ENCODE measurements at places on chromosomes 4 and X.

- DNase-seq = no peak
These were observed 29.8 kb upstream of the H2AZ1 start for GRCh38 chr4:99979872-99980271.

GRCh38 chr4:98996056-98996764, 689 bp downstream of the METAP1 start:
- peak; percentile 30 for DNase-seq

DNA sequence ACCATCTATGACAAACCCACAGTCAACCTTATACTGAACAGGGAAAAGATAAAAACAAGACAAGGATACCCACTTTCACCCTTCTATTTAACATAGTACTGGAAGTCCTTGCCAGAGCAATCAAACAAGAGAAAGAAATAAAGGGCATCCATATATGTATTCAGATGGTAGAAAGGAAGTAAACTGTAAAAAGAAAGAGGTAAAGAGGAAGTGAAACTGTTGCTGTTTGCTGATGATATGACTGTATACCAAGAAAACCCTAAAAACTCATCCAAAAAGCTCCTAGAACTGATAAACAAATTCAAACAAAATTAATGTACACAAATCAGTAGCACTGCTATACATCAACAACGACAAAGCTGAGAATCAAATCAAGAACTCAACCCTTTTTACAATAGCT, 538.7 kb upstream of the PABPC4L start:
- DNase-seq = no peak

- peak; percentile 14 for DNase-seq
These were observed 21.0 kb upstream of the TMSB15B start for GRCh38 chrX:103941201-103941975.

DNA sequence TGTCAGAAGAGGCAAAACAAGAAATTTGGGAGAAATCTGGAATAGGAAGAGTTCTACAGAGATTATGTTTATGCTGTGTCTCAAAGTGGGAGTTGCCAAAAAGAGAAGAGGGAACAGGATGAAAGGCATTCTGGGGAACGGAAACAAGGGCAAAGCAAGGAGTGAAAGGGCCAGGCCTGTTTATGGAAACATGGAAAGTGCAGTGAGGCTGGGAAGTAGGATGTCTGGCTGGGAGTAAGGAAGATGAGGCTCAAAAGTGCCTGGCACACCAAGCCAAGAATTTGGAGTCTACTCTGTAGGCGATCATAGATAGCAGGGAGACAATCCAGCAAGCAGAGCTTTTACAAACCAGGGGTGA, 1.8 kb upstream of the CUL4B start:
- DNase-seq = no peak

DNA sequence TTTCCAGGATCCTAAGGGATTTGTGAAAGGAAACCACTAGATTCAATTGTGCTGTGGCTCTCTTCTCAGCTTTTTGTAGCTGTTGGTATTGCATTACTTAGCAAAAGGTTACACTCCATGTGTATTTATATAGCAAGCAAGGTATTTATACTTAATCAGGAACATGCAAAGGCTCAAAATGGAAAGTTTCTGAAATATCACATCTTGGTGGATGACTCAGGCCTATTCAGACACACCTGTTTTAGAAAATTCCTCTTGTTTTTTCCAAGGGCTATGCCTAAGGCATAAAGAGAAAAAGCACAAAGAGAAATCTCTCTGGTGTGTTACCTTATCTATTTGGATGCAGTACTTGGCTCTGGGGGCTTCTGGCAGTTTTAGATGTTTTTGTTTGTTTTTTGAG, 144.4 kb upstream of the GALNT7 start:
- DNase-seq = no peak

- peak; percentile 60 for DNase-seq
These were observed 98.4 kb downstream of the ZNF827 start for GRCh38 chr4:145840162-145840768.

DNA sequence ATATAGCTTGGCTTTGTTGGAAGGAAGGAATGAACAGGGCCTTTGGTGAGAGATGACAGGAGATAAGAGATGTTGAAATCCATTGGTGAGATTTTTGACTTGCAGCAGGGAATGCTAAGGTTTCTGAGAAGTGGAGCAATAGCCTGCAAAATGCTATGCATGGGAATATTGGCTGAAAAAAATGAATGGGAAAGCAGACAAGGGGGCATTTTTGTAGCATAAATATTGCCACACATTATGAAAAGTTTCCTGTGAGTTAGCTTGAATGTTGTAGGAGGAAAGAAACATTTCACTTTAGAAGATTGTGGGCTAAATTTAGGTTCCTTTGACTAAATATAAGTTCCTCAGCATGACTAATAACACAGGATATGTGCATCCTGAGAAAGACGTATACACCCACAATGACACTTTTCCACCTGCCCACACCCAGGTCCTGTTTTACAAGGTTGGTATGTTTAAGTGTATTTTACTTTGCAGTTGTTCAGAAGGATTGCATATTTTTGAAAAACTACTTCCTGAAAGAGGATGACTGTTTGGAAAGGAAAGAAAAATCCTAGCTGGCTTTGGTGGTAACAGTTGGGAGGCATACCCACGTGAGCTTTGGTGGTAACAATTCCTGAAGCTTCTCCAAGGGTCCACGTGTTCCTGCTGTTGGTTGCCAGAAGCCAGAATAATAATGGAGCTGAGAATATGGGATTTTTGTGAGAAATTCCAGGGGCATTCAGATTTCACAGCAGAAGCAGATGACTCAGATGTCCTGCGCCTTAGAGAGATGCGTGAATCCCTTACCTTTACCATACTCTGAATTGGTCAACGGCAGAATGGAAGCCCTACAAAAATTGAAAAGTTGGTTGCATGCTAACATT, 28.5 kb downstream of the PHEX start:
- DNase-seq = peak; percentile 51

DNA sequence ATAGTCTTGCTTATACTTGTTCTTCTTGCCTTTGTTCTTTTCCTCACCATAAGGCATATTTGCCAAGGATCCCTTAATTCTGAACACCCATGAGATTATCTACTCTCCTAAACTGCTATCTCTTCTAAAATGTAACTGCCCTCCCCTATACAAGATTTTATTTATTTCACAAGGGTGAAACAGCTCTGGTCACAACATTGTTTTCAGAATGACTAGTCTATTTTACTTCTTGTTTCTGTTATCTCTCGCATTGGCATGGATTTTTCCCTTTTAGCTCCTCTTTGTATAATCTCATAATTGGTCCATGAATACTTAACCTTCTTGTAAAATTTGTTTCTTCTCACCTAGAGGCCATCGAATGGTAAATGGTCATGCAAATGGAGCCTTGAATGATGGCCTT, 17.2 kb upstream of the COL25A1 start:
- DNase-seq = no peak

DNA sequence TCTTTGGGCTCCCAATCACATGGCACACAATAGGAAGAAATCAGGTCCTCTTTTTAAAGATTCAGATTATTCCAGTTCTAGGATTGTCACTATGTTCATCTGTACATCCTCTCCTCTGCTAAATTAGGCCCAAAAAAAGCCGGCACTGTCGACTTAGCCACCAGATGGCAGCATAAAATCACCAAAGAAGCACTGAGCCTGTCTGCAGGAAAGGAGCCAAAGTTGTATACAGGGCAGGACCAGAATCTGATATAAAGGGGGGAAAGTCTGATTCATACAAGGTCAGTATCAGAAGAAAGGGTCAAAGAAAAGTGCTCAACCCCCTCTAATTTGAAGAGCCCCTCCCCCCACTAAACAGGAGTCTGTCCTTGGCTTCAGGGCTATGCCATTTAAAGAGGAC, 292.5 kb downstream of the CHIC1 start:
- peak; percentile 69 for DNase-seq

DNA sequence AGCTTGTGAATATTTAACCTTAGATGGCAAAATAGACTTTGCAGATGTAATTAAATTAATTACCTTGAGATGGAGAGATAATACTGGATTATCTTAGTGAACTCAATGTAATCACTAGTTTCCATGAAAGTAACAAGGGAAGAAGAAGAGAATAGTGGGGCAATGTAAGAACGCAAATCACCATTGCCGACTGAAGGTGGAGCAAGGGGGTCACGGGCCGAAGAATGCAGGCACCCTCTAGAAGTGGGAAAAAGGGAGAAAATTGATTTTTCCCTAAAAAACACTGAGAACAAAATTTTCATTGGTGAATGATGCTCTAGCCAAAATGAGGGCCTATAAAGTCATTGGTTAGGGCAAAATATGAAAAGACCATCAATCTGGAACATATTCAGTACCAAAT, 375.6 kb upstream of the EPHA5 start:
- no peak for DNase-seq

GRCh38 chr4:159562366-159562765, 459.5 kb downstream of the RAPGEF2 start:
- DNase-seq = no peak

GRCh38 chr4:46506876-46507275, 116.9 kb upstream of the GABRA2 start:
- no peak for DNase-seq

DNA sequence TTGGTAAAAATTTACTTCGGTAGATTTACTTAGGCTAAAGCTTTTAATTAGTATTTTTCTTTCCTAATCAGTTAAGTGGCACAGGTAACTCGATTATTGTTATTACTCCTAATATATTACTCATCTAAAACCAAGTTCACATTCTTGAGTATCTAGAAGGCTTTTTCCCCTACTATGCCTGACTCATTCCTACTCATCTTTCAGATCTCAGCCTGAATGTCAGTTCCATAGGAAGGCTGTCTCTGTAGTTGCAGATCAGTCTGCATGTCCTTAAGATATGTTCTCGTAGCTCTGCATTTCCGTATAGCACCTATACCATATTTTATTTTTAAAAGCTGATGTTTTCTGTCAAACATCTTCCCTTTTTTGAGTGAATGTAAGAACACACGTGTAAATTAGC, 5.9 kb upstream of the FAM184B start:
- peak; percentile 21 for DNase-seq

GRCh38 chrX:105191878-105192277, 28.6 kb downstream of the TEX13A start:
- no peak for DNase-seq

DNA sequence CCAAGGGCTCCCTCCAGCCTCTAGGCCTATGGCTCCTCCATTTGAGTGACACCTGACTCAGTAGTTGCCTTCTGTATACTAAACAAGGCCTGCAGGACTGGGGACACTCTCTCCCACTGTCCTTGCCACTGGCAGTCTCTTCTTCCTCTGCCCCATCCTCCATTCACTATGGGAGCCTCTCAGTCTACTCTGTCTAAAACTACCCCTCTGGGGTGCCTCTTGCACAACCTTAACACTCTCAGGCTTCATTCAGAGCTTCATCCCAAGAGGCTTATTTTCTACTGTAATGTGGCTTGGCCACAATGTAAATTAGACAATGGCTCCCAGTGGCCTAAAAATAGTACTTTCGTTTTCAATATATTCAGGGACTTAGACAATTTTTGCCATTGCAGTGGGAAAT, 133.0 kb downstream of the ZC4H2 start:
- no peak for DNase-seq

GRCh38 chr4:115970859-115971258, 857.4 kb upstream of the NDST4 start:
- no peak for DNase-seq

- DNase-seq = no peak
These were observed 17.4 kb downstream of the CETN2 start for GRCh38 chrX:152813206-152813605.

- DNase-seq = peak; percentile 92
These were observed at the start of gene SCFD2 for GRCh38 chr4:53365486-53366300. SCFD2 (minus strand) TSS chr4:53366061.

DNA sequence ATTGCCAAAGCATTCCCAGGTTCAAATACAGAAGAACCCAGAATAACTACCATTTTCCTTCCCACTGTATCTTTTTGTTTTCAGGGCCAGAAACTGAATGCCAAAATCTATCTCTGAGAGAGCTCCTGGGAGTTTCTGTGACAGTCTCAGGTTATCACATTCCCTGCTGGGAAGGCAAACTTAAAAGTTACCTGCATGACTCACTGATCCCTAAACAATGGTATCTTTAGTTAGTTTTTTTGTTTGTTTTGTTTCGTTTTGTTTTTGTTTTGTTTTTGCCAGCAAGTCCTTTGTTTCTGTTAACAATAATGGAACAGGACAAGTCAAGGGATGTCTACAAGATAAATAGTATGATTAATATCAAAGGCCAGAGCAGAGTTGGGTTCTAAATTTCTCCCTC, 34.3 kb downstream of the PAPSS1 start:
- no peak for DNase-seq

DNA sequence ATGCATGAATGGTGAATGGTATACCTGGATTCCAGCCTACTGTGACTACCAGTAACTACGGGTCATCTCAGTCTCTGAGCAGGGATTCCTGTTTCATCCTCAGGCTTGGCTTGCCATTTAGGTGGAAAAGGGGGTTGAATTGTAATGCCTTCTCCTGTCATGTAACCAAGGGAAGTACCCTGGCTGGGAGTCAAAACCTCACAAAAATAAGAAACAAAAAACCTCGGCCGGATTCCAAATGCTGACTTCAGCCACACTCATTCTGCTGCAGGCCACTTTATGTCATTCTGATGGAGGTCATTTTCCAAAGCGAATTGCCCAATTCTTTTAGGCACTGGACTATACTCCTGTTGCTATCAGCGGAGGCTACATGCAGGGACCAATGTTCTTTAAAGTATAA, 324.7 kb downstream of the LDB2 start:
- no peak for DNase-seq

DNA sequence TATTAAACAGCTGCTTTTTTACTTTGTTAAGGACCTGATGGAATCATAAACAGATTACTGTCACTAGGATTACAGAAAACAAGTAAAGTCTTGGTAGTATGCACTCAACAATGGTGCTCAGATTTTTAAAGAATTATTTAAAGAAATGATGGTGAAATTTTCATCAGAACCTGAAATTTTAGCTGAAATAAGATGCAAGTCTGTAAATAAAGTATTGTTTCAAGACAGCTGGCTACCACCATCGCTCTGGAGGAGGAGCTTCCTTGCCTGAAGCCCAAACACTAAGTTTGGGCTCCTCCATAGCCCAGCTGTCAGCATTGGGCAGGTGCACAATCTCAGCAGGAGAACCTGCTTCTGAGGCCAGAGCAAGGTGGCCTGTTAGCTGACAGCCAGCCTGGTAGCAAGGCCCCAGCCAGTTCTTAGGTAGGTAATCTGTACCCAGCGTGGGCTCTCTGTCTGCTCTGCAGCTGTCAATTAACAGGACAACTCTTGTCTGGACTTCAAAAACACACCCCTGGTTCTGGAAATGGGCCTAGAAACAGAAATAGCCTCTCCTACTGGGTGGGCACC, 4.6 kb downstream of the GAB1 start:
- DNase-seq = no peak

DNA sequence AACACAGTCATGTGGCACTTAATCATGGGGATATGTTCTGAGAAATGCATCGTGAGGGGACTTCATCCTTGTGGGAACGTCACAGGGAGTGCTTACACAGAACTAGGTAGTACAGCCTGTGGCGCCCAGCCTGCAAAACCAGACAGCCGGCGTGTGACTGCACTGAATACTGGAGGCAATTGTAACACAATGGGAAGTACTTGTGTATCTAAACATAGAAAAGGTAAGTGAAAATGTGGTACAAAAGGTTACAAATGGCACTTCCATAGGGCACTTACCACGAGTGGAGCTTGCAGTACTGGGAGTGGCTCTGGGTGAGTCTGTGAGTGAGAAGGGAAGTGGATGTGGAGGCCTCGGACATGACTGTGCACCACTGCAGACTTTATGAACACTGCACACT, 5.2 kb downstream of the TLR3 start:
- DNase-seq = no peak

Measured in kidney capillary endothelial cell (primary cell).